Substantia nigra (tissue), 51 donors: ENCODE measurements at places on chromosomes 2 and 18.
A peak's percentile ranks its signal among the peaks of the same experiment; 100 is the strongest.

DNA sequence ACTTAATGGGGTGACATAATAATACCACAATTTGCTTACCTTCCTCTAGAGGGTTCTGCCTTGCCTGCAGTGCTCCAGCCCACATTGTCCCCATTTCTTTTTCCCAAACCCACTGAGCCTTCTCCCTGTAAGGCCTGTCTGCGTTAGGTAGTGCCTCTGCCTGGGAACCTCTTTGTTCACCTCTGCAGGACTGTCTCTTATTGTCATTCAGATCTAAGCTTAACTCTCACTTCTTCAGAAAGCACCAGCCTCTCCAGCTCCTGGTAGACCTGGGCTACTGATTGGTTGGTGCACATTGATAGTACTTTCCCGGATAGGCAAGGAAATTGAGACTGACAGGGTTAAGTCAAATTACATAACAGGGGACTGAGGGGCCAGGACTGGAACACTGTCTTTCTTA is 49.1 kb downstream of the CCDC85A start:
- DNase-seq = no peak

- no peak for DNase-seq
Observed at GRCh38 chr2:140873915-140874531, 1256.8 kb downstream of the LRP1B start.

- DNase-seq = peak; percentile 57
Observed at GRCh38 chr2:70132244-70133126, 45.2 kb downstream of the PCBP1 start.

DNA sequence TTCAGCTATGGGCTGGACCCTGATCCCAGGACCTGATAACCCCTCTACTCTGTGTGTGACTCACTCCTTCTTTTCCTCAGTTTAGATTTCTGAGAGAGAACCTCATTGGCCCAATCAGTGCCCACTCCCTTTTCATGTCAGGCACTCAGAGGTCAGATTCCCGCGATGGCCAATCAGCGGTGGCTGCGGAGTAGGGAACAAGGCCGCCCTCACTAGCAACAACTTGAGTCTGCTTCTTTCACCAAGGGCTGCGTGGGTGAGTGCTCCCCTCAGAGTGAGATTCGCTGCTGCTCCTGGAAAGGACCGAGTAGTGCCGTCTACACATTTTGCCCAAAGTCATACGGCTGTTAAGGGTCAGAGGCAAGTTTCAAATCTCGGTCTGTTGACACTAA is 34.7 kb downstream of the NPPC start:
- no peak for DNase-seq

- DNase-seq = no peak
Observed at GRCh38 chr2:41906338-41906725, 141.5 kb upstream of the PKDCC start.

- no peak for DNase-seq
Observed at GRCh38 chr18:55069497-55069896, 110.2 kb upstream of the CCDC68 start.

- no peak for DNase-seq
Observed at GRCh38 chr2:177767768-177768167, 304.8 kb downstream of the PDE11A start.

DNA sequence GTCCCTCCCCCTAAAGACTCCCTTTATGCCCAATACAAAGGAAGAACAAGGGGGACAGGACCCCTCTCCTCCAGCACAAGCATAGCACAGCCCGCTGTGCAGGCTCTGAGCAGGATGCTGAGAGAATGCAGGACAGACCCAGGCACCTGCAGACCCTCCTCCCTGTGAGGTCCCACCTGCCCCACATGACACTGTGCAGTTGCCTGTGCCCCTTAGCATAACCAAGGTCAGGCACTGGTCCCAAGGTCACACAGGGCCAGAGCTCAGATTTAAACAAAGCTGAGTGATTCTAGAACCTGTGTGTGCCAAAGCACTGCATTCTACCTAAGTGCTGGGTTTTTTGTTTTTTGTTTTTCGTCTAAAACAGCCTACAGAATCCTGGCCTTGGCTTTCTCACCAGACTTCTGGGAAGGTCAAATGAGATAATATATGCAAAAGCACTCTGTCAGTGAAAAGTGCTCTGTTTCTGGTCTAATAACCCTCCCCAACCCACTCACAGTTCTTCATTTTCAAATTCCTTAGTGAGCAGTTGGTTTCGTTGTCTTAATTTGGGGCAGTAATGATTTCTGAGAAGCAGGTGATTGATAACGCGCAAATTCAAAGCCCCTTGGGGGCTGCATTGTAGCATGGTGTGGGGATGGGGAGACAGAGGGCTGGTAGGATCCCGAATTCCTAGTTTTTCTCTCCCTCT is 125.7 kb downstream of the KCTD1 start:
- DNase-seq = no peak

DNA sequence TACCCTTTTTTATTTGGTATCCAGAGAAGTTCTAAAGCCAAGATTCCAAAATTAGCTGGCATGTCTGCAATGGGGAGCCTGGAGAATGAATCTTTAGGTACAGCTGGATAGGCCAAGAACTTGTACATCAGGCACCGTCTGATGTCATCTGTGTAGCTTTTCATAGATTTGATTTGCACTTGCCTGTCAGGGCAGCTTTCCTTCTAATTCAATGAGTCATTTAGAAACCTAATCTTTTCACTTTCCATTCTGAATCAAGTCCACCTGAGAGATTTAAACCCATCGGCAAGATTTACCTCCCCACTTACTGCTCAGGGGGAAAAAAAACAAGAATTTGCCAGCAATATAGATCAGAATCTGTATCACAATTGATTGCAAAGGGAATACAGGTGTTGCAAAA is 60.9 kb upstream of the ACAA2 start:
- no peak for DNase-seq

DNA sequence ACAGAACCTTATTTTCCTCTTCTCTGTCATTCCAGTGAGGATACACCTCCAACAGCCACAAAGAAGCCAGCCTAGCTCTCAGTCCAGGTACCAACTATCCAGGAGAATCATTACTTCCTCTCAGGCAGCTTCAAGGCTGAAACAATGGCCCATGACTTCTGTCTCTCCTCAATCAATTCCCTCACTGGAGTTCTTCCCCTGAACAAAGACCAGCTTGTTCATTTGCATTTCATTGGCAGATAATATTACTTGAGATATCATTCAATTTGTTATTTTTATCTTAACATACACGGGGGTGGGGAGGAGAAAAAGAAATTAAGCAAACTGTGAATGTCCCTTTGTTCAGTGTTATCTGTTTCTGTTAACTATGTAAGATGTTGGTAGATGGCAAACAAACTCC is 44.0 kb downstream of the CCDC141 start:
- no peak for DNase-seq

DNA sequence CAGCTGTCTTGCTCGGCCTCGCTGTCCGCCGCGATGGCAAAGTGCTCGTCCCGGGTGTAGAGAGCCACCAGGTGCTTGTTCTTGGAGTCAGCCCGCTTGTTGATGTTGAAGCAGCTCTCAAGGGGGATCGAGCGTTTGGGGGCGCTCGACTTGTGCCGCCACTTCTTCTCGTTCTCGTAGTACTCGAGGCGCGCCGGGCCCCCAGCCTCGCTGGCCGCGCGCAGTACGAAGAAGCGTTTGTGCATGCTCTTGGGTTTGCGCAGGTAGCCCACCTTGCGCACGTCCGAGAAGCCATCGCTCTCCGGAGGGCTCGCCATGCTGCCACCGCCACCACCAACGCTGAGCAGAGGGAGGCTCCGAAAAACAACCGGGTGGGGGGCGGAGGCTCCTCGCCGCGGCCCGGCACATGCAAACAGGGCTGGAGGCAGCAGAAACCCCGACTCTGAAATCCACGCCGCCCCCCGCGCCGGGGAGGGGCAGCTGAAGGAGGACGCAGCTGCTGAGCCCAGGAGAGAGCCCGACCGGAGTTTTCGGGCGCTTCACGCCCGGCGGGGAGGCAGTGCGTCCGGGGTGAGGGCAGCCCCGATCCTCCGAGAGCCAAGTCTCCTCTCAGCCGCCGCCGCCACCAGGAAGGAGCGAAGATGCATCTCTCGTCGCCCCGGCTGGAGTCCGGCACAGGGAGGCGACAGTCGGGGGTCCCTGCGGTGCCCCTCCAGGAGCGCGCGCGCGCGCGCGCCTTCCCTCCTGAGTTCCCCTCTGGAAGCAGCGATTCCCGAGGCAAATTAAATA is 1.0 kb downstream of the IRS1 start:
- DNase-seq = no peak

- DNase-seq = no peak
Observed at GRCh38 chr18:24695168-24695567, 234.7 kb downstream of the HRH4 start.
